ENCODE measurements at places on chromosomes 2 and 18. TPM values are rescaled to one million over a fixed set of nuclear protein-coding genes. Genes with fewer than 3 reads are reported as not detected.

- peak; percentile 73 for DNase-seq
These were observed 21.3 kb downstream of the HNRNPLL start for GRCh38 chr2:38581193-38582147.

The C2orf80 gene
- total RNA-seq: not detected

GRCh38 chr18:12079491-12080237 is 14.0 kb upstream of the ANKRD62 start:
- DNase-seq: peak; percentile 24

DNA sequence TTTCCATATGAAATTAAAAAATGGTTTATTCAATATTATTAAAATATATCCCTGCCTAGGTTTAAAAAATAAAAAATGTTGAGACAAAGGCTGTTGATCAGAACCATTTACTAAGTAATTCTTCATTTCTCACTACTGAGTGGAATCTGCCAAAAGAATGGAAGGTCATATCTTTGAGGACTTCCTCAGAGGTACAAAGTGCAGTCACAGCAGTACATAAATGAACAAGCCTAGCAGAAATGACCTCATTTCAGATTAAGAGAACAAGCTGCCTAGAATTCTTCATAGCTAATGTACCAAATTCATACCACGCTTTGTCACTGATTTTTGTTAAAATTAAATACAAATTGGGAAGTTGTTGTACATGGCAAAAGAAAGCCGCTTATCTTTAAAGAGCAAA is 318.9 kb upstream of the TFPI start:
- DNase-seq: no peak

GRCh38 chr2:137942037-137942832 is 22.0 kb upstream of the HNMT start:
- DNase-seq: no peak

- peak; percentile 58 for DNase-seq
These were observed 7.1 kb upstream of the KLF11 start for GRCh38 chr2:10036095-10036884.

DNA sequence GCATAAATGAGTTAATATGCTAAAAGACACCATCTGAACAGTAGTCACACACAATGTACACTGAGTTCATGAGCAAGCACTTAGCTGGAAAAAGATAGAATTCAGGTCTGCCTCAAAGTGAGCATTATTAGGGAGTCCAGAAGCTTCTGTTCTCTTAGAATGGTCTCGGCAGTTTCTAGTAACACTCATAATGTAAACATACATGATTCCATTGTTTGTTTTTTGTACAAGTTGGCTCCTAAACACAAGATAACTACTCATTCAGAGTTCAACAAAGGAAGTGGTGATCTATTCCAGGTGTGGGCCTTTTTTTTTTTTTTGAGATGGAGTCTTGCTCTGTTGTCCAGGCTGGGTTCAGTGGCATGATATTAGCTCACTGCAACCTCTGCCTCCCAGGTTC is 66.2 kb downstream of the ESCO1 start:
- no peak for DNase-seq

- peak; percentile 37 for DNase-seq
These were observed 73.0 kb downstream of the CTNNA2 start for GRCh38 chr2:79585701-79586433.

DNA sequence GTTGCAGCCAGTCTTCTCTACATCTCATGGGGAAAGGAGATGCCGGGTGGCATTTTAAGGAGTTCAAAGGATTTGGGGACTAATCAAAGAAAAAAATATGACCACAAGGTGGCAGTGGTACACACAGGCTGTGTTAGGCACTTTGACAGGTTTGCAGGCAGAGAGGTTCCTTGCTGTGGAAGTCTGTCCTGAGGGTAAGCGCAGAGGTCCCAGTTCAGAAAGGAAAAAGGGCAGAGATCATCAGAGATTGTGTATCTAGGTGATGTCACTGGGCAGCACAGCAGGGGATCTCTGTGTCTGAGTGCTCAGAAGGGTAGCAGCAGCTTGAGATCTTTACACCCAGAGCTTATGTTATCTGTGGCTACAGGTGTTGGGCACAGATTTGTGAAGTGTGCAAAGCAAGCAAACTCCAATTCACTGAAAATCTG is 231.4 kb downstream of the LRRTM1 start:
- DNase-seq: peak; percentile 40

DNA sequence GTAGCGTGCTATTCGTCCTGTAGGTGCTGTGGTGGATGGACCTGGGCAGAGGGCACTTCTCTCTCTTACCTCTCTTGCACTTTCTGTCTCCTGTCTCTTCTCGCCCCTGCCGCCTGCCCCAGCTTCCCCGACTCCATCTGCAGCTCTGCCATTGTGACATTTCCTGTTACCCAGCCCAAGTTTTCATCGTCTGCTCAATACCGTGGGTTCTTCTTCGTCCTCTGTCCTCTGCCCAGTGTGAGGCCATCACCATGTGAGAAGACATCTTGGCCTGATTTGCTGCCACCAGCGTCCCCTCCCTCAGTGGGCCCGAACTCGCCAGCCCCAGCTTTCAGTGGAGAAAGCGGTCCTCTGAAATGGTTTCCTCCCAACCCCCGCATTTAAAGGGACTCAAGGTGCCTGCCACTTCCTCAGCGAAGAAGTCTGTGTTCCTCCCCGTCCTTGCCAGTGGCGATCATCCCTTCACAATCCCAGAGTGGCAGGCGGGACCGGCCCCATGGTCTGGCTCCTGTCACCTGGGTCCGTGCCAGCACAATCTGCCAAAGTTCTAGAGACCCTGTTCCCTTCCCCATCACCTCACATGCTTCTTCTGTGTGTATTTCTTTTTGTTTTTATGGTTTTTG is 18.0 kb downstream of the TGOLN2 start:
- DNase-seq: no peak

GRCh38 chr2:239267288-239267951 is 133.4 kb downstream of the HDAC4 start:
- DNase-seq: peak; percentile 87

DNA sequence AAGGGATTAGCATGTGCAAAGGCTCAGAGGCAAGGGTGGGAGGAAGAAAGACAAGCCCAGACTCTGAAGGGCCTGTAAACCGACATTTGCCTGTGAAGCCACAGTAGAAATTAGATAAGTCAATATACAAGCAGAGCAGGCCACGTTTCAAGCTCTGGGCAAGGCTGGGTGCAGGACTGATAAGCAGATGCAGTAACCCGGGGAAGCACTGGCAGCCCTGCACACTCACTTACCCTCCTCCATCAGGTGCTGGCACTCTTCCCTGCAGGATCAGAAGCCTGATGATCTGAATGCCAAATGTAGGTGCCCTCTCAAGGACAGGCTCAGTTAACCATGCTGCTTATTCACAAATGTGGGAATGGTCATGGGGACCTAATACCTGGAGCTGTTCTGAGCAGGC is 46.3 kb upstream of the RAB12 start:
- DNase-seq: no peak

DNA sequence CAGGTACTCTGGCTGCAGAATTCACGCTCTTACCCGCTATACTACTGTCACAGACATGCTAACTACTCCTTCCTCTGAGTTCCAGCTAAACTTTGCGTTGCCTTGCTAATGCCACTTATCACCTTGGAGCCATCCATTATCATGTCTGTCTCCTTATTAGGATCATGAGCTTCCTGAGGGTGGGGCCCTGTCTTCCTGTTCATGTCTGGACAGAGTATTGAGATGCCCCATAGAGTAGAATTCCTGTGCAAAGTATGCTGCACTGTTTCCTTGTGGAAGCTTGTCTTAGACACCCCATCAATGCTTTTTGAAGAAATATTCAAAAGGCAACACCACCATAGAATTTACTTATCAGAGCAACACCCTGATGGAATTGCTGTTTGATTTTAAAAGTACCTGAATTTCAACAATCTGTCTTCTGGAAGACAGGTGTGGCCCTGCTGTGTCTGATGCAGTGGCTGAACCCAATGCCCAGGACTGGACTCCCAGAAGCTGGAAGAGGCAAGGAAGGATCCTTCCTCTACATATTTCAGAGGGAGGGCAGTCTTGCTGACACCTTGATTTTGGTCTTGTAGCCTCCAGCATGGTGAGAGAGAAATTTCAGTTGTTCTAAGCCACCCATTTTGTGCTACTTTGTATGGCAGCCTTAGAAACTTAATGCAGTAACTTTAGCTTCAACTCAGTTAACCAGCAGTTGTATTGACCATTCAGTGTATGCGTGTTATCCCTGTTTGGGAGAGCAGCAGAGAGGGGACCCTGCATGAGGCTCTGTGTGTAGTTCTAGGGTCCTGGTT is 5.6 kb downstream of the LAMA3 start:
- DNase-seq: no peak

- no peak for DNase-seq
These were observed 261.2 kb downstream of the SPAG16 start for GRCh38 chr2:213545481-213545880.

GRCh38 chr2:3670941-3671340 is 12.9 kb downstream of the ALLC start:
- DNase-seq: no peak

- DNase-seq: no peak
These were observed 53.3 kb upstream of the CXCR4 start for GRCh38 chr2:136171223-136171622.

DNA sequence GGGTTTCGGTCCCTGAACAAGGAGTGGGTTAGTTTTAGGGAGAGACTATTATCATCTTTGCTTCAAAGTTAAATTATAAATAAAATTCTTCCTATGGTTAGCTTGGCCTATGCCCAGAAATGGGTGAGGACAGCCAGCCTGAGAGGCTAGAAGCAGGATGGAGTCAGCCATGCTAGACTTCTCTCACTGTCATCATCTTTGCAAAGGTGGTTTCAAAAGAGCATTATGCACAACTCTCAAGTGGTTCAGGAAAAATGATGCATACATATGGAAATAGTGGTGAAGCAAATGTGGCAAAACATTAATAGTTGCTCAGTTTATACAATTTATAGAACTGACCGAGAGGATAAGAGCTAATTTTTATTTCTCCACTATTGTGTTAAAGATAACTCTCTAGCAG is 283.9 kb upstream of the FBXO11 start:
- no peak for DNase-seq

- peak; percentile 82 for DNase-seq
These were observed 169.1 kb downstream of the ATAD2B start for GRCh38 chr2:23757686-23758433.

DNA sequence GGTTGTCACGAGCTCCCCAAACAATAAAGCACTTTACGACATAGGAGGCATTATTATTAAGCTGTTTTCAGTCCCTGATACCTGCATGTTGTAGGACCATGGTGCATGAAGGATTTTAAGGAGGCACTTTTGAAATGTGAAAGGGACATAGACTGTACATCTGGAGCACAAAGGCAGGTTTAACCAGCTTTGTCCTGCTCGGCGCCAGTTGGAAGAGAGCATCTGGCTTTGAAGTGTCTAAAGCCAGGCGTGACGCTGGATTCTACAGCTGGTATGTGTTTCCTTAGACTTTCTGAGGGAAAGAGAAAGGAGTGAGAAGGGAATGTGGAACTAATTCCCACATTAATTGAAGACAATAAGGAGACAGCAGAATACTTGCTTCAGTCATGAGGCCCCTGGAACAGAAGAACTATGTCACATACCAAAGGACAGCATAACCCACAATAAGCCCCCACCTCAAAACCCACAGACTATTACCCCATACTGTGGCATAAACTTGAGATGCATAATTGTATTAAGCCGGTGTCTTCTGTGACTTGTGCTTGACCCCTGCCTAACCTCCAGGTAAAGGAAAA is 381.0 kb upstream of the MEX3C start:
- no peak for DNase-seq

The IFIH1 gene
- total RNA-seq: 2.6 TPM

- no peak for DNase-seq
These were observed 36.7 kb downstream of the AFF3 start for GRCh38 chr2:100105678-100106054.

The HOXD9 gene
- total RNA-seq: 0.06 TPM

DNA sequence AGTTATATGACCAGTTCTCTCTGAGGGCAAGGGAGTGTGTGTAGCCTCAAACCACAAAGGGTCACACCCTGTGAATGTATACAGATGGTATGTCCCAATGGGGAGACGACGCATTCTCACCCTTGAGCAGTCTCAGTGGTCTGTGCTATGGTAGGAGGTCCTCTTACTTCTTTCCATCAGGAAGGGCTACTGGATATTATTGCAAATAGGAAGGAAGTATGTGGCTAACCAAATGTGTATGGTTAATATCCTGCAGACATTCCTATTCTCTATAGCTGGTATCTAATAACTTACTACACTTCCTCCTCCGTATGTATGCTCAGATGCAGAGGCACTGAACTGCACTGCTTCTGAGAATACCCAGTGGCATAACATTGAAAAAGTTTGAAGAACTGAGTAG is 306.7 kb upstream of the CCDC68 start:
- DNase-seq: peak; percentile 29

GRCh38 chr2:129859175-129859574 is 120.3 kb upstream of the RAB6C start:
- no peak for DNase-seq

GRCh38 chr2:8388781-8389180 is 293.1 kb upstream of the ID2 start:
- DNase-seq: no peak

DNA sequence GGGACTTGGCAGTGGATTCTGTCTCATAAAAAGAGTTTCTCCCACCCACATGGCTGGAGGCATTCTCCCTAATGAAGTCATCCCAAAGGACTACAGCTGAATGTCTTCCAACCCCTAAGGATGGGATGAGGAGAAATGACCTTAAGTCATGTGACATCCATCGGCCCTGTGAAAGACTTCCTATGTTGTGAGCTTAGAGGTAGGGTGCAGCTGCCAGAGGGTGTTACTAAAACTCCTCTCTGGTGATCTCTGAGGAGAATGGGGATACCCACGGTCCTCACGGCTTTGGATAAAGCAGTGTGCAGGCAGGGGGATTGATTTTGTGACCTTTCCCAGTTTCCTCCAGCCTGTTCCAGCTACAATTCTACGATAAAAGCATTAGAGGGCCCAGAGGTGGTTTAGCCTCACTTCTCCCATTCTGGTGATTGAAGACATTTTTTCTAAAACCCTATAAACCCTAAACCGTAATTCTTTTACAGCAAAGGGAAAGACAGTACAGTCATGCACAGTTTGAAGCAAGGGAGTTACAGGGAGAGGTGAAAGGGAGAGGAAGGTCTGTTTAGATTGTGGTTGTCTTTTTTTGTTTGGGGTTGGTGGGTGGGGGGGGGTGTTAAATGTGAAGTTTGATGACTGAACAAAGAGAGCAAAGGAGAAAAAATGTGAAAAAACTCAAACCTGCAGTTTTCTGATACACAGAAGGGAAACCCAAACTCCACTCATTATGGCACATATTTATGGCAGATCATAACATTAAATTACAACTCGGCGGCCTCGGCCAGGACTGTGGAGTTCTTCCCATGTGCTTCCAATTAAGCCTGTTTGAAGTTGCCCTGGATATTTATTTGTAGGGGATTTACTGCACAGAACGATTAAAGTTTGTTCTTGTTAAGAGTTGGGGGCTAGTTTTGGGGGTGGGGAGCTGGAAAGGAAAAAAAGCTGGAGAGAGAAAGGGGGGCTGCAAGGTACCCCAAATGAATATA is 26.6 kb upstream of the SLC14A2 start:
- DNase-seq: peak; percentile 19

DNA sequence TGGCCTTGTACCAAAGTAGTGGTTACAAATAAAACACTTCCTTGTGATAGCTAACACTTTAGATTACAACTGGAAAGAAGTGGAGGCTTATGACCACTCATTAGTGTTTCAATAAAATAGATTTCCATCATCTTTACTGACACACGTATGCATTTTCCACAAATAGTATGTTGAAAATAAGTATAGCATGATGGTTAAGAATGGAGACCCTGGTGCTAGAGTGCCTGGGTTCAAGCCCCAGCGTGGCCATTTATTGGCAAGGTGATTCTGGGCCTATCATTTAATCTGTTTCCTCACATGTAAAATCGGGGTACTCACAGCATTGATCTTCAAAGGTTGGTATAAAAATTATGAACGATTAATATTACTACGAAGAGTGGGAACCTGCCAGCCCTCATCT is 54.5 kb downstream of the RAPH1 start:
- DNase-seq: no peak

Measured in LHCN-M2 (cell line).